ENCODE measurements at places on chromosomes 1 and 21.

DNA sequence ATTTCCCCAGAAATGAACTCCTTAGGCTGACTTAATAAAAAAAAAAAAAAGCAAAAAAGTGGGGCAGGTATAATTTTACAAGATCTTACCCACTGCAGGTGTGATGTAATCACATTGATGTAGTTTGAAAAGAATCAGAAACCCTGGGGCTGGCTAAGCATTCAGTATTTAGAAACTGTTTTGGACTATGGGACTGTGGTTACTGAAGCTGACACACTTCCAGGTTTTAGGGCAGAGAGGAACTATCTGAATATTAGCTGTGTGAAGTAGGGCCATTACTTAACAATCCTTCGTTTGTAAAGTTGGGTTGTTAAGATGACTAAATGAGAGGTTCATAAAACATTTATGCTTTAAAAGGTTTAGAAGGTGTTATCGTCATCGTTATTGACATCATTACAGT, 165.3 kb downstream of the FASLG start:
- no peak for DNase-seq

DNA sequence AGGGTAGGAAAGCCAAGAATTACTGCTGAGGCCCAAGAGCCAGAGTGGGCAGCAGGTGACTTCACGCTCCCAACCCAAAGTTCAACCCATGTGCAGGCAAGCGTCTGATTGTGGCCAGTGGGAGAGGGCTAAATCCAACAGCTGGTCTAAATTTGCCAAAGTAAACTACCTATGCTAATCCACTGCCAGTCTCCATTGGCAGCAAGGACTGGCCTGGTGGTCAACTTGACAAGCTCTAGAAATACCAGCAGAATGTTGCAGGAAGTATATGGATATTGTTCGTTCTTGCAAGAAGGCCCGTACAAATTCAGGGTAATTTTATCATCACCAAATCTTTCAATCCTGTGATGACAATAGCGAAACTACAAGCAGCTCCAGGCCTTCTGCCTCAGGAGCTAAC, 1.5 kb downstream of the TMEM63A start:
- no peak for DNase-seq

DNA sequence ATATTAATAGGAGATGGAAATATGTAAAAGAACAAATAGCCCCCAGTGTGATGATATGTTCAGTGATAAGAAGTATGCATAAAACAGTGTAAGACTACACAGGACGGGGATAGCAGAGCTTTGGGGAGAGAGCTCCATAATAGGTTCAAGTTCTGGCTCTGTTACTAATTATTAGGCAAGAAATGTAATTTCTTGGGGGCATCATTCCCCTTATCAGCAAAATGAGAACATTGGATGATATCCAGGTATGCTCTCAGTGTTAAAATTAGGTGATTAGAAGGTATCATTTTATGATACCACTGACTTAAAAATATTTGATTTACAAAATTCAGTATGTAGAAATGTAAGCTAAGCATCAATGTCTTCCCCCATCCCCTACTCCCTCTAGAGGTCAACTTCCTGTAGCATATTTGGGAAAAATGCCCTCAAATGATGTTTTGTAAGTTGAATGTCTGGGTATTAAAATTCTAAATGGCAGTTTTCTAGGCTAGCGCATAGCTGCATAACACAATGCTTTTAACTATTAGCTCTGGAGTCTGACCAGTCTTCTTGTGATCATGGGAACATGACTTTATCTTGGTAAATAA, 585.7 kb upstream of the CAMK1G start:
- no peak for DNase-seq

- no peak for DNase-seq
Measured at GRCh38 chr1:88371436-88372023, 312.5 kb upstream of the PKN2 start.

DNA sequence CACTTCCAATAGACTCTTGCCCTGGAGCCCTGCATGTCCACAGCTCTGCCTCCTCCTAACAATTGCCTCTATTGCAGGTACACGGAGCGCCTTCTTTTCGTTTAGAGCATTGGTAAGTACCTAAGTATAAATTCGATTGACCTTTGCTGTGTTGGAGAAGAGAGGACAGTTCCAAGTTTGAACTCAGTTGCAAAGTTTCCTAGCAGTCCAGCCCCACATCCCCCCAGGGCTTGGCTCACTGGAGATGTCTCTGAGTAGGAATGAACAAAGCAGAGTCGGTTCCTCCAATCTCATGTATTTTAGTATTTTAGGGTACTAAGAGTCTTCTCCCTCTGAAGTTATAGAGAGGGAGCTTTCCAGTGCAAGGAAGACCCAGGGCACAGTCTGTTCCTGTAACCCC, 238.9 kb upstream of the AJAP1 start:
- no peak for DNase-seq

- DNase-seq = no peak
Measured at GRCh38 chr1:243513726-243514491, 258.1 kb downstream of the SDCCAG8 start.

DNA sequence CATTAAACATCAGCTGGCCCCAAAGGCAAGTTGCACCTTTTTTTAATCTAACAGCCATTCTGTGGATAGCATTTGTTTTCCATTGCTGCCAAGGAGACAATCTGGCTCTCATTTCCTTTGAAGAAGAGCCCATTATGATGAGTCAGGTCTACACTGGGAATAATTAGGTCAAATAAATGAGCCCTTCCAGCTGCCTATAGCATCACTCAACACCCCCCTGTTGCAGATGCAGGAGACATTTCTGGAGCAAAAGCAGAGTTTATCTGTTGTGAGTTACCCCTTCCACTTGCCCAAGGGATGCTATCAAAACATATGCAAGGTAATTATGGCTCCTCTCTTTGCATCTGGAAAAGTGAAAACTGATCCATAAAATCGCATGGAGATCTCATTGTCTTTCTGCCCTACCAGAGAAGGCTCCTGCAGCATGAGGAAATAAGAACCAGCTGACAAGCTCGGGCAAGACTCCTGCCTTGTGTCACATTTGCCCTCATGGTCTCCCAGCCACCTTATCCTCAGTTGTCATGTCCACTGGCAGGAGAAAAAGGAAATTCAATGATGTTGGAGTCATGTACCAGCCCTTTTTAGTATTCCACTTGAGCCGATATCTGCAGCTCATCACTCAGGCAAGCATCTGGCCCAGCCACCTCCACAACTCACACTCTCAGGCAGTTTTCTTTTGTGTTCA, 135.9 kb downstream of the SLC30A10 start:
- DNase-seq = no peak

GRCh38 chr1:19698181-19698580, 33.5 kb downstream of the HTR6 start:
- DNase-seq = no peak

DNA sequence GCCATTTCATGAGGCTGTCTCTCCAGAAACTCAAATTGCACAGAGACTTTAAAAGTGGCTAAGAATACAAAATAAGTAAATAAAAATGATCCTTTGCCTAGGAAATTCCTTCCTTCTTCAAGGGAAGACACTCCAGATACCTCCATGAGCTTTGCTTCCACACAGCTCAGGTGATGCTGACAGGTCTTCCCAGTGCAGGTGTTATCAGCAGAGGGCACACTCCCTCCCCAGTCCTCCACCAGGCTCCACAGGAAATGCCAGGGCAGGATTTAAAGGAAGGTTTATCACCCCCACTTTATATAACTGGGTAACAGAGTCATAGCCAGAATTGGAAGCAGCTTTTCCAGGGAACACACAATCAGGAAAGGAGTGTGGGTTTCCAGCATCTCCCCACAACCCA, 5.7 kb downstream of the HSD3B2 start:
- DNase-seq = no peak

DNA sequence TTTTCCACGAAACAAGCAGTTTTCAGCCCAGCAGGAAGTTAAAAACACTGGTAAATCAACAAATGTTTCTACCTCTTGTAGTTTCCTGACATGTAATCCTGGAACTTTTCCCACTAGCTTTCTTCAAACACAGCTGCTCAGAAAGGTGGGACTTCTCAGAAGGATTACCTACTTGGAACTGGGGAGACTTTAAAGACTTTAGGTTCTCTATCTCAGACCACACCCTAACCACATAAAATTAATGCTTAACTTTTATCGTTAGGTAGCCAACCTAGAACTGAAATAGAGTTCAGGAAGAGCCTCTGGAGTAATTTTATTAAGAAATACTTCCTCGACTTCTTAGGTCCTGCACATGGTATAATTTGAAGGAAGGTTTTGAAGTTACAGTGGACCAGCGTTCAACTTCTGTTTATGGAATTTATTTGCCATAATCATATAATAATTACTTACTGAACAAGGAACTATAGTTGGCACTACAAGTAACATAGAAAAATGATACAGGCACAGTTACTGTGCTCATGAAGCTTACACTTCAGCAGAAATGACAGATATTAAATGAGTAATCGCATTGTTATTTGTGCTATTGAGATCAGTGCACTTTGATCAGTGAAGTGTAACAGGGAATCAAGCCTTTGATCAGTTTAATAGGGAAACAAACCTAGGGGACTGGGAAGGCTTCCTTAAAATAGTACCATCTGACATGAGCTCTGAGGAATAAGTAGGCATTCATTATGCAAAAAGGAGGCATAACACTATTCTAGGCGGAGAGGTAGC, at the start of gene BCL2L15:
Gene BCL2L15 (minus strand): TSS at position 180 of the 774 bp plus-strand sequence. CDS start 206 bp downstream, outside the sequence.
- DNase-seq = no peak

DNA sequence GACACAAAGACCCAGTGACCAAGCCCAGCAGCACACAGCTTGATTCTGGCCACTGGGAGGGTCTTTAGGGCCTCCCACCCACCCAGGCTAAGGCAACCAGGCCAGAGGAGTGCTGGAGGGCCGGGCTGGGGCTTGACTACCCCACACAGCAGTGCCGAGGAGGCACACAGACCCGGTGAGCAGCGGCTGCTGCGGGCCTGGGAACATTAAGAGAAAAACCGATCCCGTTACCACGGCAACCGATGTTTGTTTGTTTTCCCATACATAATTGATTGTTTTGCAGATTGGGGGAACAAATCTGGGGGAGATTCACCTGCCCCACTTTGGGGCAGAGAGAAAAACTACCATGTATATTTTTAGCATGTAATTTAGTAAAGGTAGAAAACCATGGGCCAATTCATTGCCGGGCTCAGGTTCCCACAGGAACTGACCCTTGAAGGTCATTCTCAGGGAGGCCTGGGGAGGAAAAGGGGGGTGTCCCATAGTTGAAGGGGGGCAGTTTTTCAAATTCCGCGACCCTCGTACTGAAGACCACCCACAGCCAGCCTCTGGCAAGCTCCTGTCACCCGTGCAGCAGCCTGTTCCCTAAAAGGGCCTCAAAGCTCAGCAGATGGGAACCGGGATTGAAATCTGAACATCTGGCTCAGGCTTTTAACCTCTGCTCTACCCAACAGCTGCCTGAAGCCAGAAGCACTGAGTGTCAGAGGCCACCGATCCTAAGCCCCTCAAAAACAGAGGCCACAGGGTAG, 35.3 kb downstream of the CHD5 start:
- DNase-seq = no peak

DNA sequence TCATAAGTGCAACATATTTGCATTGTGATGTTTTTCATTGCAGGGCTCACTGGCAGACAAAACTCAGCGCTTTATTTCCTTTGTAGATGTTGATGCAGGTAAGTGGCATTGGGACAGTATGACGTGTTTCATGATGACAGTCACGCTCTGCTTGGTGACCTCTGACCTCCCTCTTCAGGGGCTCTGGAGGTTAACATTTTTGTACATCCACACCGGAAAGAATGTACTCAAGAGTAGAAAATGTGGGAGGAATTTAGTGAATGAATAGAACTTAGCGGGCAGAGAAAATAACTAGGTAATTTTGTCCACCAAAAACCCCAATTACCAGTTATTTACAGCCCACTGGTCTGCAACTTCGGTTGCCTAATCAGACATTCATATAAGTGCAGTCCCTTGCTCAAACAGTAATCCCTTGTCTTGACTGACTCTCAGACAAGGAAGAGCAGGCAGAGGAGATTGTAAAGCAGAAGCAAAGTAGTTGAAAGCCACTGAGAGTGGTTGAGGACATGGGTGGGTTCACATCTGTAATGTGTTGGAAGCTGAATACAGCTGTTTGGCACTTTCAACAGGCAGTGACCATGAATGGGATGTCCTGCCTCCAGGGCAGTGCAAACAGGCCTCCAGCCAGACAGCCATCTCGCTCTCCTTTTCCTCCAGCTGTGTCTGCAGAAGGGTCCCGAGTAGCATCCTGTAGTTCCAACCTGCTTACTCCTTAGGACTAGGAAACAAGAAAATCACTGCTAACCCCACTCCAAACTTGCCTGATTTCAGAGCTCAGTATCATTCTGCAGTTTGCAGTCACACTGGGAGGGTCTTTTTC, 188.9 kb downstream of the NRIP1 start:
- no peak for DNase-seq

DNA sequence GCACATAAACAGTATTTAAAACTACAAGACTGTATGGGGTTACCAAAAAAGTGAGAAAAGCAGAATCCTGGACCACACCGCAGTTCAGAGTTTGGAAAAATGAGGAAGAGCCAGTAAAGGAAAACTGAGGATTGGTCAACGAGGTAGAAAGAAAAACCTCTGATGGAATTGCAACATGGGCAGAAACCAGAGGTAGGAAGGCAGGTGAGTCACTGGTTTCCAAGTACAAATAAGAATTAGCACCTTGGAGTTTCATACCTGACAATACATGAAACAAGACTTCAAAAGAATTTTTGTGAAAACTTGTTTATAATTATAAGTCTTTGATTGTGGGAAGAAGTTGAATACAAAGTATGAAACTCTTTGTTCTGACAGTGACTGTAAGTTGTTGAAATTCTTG, 533.7 kb upstream of the DAB1 start:
- DNase-seq = no peak

DNA sequence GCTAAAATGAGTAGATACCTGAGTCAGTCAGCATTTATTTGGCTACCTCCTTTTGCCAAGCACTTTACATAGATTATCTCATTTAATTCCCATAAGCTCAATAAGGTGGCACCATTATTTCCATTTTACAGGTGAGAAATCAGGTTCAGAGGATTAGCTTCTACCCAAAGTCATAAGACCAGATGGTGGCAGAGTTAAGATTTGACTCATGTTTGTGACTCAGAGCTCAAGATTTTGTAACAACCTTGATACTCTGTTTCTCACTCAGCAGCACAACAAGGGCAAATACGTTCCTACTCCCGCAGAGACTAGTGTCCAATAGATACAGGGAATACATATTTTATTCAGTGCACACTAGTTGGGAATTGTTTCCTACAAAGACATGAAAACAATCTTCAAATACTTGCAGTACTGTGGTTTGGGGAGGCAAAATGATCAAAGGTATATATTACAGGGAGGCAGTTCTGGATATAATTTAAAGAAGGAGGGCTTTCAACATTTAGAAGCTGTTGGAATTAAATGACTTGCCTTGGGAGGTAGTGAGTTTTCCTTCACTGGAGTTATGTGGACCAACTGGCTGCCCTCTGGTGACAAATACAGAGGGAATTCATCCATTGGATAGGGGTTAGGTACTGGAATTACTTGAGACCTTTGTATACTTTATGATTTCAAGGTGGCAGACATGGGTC, 3.6 kb downstream of the LEPR start:
- no peak for DNase-seq

- DNase-seq = no peak
Measured at GRCh38 chr1:152067929-152068328, 20.9 kb downstream of the TCHHL1 start.

GRCh38 chr1:73772941-73773340, 425.0 kb downstream of the LRRIQ3 start:
- DNase-seq = no peak

All from activated gamma-delta T cell treated with Interleukin-2 at 50 U/mL for 16 hours (primary cell).